Activated CD4-positive, alpha-beta T cell treated with anti-CD3 and anti-CD28 coated beads, Interleukin-2, amount 10 ng/mL, durations not matched to agents 24 days and 14 days (primary cell): ENCODE measurements at places on chromosomes 3 and 15.

- DNase-seq, result no peak
Observed at GRCh38 chr15:64824929-64825430, 467 bp downstream of the PIF1 start.

GRCh38 chr15:27820232-27820631 is 278.9 kb downstream of the OCA2 start:
- no peak for DNase-seq

- DNase-seq, result peak; percentile 93
Observed at GRCh38 chr3:56915966-56916586, 114.3 kb upstream of the ARHGEF3 start.

- no peak for DNase-seq
Observed at GRCh38 chr3:24503616-24504113, 9.0 kb upstream of the THRB start.

- DNase-seq, result no peak
Observed at GRCh38 chr3:52208556-52208955, 10.6 kb downstream of the ALAS1 start.

GRCh38 chr15:65048241-65048640 is 3.1 kb downstream of the SLC51B start:
- no peak for DNase-seq

- no peak for DNase-seq
Observed at GRCh38 chr3:113607219-113607596, 74.9 kb downstream of the SIDT1 start.

- no peak for DNase-seq
Observed at GRCh38 chr3:23594894-23595670, 210.7 kb upstream of the UBE2E1 start.

- no peak for DNase-seq
Observed at GRCh38 chr3:127720161-127720823, 47.5 kb downstream of the ABTB1 start.

GRCh38 chr3:112512320-112512719 is 13.0 kb upstream of the BTLA start:
- no peak for DNase-seq

GRCh38 chr3:140447136-140447535 is 230.7 kb upstream of the TRIM42 start:
- DNase-seq, result no peak

GRCh38 chr3:173055228-173055933 is 85.7 kb downstream of the SPATA16 start:
- no peak for DNase-seq
